ENCODE measurements at places on chromosomes 1 and 21.

DNA sequence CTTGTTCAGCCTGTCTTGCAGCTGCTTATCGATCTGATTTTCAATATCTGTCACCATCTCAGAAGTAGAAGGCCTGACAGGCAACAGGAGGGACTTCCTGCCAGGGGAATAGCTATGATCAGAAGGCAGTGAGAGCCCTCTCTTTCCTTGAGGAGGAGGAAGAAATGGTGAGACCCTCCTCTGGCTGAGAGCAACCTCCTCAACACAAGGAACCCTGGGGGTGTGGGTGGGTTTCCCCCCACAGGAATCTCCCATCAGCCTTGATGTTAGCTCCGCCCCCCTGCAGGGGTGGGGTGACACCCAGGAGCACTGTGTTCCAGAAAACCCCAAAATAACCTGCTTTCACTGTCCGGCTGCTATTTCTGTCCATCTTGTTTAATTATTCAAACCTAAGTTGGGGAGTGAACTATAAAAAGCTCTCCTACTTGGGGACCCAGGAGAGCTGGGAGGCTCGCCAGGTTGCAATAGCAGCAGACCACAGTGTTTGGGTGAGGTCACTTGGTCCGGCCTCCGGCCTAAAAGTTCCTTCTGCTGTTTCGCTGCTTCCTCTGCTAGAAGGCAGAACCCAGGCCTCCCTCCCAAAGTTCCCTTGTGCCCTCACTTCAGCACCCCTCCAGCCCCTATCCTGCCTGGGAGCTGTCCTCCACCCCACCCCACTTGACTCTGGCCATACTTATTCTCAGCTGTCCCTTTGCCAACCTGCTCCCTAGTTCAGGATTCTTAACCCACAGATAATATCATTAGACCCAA lies 7.8 kb upstream of the MEF2D start:
- no peak for DNase-seq

DNA sequence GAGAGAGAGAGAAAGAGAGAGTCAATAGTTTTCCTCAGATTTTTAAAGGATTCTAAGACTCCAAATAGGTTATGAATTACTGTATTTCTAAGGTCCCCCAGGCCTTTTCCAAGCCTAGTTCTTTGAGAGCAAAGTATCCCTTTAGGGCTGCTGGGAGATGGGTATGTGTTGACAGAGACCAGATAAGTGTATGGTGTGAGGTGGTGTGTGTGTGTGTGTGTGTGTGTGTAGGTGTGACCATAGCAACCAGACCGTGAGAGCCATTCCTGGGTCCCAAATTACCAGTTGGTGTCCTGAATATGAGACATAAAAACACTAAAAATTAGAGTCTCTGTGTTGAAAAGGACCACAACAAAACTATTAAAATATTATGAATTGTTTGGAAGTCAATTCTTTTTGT lies 41.7 kb upstream of the DNAJC6 start:
- no peak for DNase-seq

DNA sequence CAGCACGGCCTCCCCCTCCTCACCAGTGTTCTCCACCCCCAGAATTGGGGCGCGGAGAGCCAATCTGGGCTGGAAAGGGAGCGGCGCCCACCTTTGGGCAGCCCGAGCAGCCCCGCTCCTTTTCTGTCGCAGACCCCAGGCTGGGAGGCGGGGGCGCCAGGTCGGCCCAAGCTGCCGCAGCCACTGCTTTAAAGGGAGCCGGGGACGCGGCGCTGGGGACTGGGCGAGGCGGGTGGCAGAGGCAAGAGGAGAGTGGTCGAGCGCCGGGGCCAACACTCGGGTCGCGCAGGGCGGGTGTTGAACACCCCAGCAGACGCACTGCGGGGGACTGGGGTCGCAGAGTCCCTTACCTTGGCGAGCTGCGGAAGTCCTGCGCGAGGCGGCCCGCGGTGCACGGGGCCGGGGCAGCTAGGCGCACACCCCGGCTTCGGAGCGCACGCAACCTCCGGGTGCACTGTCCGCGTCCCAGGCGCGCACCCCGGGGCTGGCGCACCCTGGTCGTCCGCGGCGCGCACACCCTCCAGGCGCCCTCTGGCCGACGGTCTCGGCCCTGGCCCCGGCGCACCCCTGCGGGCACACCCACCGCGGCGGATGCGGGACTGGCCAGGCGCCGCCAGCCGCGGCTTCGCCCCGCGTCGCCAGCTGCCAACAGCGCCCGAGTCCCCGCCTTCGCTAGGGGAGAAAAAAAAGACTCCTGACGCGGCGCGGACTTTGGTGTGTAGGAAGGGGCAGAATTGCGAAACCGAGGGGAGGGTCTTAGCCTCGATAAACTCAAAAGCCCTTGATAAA lies at the start of gene KANK4:
Gene KANK4, minus strand, starts transcription at position 679 of the 789 bp plus-strand sequence. CDS start 37,870 bp downstream, outside the sequence.
- DNase-seq: no peak

DNA sequence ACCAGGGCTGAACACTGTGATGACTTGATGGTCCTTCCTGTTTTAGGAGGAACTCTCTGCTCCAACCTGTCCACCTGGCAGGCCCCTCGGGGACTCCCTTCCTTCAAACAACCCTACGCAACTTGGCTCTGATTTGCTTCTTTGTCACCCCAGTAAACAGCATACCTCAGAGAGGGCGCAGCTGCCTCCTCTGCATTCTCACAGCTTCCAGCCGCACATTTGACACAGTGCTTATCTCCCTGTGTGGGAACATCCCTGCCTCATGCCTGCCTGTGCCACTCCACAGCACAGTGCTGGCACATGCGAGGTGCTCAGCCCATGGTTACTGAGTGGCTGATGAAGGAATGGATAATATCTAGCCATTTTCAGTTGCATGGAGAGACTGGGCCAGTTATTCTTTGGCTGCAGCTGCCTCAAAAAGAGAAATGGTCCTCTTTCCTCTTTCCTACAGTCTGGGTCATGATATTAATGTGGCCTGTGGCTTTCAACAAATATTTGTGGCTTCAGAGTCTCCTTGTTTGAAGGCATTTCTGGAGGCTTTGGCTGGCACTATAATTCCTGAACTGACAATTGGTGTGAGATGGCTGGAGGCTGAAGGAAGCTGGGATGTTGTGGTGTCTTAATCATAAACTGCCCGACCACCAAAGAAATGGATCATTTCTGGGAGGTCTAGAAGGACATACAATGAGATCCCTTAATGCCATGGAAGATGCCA lies 77.9 kb downstream of the TENT5C start:
- DNase-seq: no peak

DNA sequence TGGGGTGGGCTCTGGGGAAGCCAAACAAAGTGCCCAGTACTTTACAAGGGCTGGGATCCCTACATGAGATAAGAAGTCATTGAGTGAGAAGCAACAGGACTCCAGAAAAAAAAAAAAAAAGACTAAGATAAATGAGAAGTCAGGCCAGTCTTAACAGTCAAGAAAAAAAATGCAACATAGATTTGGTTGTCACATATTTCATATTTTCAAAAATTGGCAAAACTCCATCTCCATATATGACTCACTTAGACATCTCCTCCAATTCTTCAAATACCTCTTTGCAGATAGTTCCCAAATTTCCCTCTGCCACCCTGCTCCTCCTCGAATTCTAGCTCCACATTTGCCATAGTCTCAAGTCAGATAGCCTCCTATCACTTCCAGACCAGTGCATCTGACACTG lies 20.9 kb upstream of the SIPA1L2 start:
- DNase-seq: no peak

DNA sequence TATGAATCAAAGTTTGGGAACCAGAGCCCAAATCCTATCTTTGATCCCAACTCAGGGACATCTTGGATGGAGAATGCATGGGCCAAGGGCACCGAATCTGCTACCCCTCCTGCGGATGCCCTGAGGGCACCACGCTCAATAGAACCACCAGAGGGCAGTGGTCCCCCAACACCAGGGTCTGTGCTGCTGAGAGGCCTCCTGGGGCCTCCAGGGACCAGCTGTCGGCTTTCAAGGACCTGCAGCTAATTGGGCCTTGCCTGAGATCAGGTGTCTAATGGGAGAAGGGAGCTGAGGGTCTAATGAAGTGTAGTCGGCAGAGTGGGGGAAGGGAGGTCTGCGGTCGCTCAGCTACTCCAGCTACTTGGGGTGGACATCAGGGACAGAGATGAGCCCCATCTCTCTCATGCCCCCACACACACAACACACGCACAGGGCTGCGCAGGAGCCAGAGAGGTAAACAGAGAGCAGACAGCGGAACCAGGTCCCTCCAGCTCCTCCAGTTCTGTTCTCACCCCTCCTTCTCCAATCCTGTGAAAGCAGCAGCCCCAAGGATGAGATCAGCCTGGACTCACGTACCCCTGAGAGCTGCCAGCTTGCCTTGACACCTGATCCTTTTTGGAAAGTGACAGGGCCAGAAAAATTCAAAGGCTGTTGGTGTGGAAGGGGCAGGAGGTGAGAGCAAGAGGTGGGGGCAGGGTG lies 34.9 kb upstream of the PPP1R15B start:
- DNase-seq: peak; percentile 76

GRCh38 chr1:108049178-108049819 lies 84.3 kb upstream of the VAV3 start:
- no peak for DNase-seq

GRCh38 chr1:38628241-38628640 lies 231.3 kb downstream of the RRAGC start:
- no peak for DNase-seq

GRCh38 chr1:159746666-159747065 lies 32.3 kb upstream of the CRP start:
- no peak for DNase-seq

DNA sequence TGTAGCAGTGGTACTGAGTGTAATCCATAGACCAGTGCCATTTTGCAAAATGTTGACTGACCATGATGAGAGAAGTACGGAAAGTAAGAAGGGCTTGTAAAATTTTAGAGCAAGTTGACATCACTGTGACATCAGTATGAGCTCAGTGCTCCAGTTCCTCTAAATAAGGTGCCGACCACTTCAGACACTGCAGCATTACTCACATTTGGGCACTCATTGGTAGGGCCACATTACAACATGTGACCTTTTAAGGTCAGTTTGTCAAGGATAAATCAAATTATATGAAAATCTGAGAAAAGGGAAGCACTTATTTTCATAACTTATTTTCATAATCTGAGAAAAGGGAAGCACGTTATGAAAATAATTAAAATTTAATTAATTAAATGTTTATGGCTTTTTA lies 128.0 kb upstream of the ERG start:
- no peak for DNase-seq

DNA sequence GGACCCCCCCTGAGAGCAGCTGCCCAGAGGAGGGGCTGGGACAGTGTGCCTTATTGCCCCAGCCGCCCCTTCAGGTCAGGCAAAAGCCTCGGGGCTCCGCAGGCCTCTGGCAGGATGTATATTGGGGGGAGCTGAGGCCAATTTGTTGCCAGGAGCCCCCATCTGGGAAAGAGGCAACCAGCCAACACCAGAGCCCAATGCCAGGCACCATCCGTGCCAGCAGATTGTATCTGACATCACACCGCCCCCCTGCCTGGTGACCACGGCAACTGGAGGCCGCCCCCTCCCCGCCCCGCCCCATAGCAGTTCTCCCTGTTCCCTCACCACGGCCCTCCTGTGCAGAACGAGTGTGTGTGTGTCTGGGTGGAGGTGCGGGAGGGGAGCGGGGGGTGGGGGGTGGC lies 3.6 kb upstream of the PLEKHG5 start:
- no peak for DNase-seq

DNA sequence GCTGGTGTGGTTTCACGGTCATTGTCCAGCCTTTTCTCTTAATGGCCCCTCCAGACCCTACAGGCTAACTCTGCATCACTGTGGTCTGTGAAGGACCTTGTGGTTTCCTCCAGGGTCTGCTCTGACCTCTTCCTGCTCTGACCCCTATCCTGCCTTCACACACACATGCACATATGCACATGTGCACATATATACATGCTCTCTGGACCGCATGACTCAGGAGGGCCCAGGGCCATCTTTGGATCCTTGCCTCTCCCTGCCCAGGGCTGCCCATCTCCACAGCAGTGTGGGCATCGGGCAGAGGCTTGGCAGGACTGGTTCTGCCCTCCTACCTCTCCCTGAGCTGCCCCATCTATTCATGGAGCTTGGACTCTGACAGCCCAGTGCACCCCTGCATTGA lies 510.9 kb downstream of the PTPRU start:
- no peak for DNase-seq

DNA sequence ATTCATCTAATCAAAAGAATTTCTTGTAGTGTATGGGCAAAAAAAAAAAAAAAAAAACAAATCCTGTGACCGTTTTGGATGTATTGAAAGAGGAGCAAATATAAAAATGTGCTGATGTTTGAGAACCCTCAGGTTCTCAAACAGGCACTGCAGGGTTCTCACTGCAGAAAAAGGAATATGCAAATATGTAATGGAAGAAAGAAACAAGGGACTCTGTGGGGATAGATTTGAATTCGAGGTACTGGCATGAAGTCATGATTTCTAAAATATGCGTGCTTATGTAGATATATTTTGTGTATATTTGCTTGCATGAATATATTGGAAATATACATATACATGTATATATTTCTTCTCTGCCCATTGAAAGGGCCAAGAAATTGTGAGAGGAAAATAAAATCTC lies 365.0 kb upstream of the RUNX1 start:
- DNase-seq: no peak

DNA sequence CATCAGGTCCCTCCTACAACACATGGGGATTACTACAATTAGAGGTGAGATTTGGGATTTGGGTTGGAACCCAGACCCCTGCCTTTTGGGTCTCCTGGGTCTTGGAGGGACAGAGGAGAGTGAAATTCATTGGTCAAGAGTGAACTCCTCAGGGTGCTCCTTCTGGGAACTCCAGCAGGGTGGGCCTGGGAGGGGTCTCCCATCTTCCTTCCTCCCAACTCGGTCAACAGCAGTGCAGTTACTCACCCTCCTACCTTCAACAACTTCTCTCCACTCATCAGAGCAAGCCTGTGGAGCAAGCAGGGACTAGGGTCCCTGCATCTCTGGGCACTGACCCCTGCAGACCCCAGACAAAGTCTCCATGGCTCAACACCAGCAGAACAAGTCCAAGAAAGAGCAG lies 89.3 kb upstream of the TMPRSS2 start:
- no peak for DNase-seq

DNA sequence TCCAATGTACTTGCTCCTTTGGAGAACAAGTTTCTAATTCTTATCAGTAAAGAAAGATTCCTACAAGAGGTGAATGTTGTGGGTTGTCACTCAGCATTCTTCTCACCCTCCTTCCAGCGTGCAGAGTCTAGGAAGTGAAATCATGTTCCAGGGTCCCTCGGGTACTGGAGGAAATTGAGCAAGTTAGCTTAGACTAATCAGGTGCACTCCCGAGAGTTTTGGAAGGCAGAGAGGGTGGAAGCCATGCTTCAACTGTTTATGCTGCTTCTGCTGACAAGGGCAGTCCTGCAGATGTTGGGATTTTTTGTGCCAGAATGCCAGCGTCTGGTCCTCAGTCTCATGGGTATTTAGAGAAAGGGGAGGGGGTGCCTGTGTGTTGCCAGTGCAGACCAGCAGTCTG lies 5.3 kb upstream of the C1orf115 start:
- no peak for DNase-seq

All from GM18507 (cell line).